ENCODE measurements at places on chromosomes 1 and 21. TPM values are rescaled to one million over a fixed set of nuclear protein-coding genes. Genes with fewer than 3 reads are reported as not detected.

SPATA21 gene
- not detected for total RNA-seq

DNA sequence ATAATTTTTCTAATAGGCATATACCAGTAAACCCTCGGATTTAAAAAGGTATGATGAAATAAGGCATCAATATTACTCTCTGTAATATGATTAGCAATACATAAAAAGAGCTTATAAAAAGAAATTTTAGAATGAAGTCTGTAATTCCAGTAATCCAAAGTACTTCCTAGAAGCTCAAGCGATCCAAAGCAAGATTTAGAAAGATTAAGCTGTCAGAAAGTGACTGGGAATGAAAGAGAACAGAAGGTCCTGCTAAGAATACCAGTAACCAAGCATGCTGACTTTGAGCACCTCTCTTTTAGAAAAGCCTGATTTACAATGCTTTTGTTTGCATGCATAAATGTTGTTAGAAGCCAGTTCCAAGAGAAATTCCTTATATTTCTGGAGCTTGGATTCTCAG lies 125.1 kb downstream of the GIPC2 start:
- H3K36me3 ChIP-seq, result no peaks in the 10 kb centered on the region
- no peak overlapping the region for H3K4me3 ChIP-seq
- no peak overlapping the region for H3K27ac ChIP-seq
- H3K27me3 ChIP-seq, result no peaks in the 10 kb centered on the region

GRCh38 chr1:186927884-186928283 lies 99.1 kb downstream of the PLA2G4A start:
- no peak overlapping the region for H3K27ac ChIP-seq
- no peak overlapping the region for H3K4me3 ChIP-seq
- no peaks in the 10 kb centered on the region for H3K36me3 ChIP-seq

SHE gene
- total RNA-seq, result 0.03 TPM

DNA sequence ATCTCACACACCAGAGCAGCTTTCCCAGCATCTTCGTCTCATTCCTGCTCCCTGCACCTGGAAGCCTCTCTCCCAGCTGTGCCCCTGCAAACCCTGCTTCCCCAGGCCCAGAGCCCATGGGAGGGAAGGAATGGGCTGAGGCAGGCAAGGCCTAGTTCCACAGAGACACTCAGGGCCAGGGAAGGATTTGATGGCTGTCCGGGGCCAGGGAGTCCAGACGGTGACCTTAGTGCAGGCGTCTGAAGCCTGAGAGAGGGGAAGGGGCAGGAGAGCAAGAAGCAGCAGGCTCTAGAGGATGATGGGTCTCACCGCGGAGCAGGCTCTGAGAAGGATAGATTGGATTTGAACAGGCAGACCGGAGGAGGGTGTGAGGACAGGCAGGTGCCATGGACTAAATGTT lies 22.2 kb upstream of the TNNI1 start:
- no peak overlapping the region for H3K27ac ChIP-seq
- no peak for DNase-seq
- H3K27me3 ChIP-seq, result no peaks in the 10 kb centered on the region
- H3K36me3 ChIP-seq, result no peaks in the 10 kb centered on the region

DNA sequence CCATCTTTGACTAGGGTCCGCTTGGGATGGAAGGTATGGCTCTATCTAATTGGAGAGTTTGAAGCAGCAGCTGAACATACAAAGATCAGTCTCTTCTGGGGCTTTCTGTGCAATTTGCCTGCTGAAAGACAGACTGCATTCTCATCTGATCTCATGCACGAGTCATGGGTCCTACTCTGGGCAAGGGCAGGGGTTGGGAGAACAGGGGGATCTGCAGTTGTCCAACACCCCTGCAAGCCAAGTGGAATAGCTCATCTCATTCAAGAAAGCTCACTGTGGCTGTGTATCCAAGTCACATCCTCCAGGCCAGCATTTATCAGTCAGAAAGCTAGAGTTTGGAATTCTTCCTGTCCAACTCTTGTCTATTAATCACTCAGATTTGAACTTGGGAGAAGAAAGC lies 177.2 kb upstream of the C8B start:
- no peak overlapping the region for H3K27ac ChIP-seq
- H3K4me3 ChIP-seq, result no peak overlapping the region
- no peaks in the 10 kb centered on the region for H3K36me3 ChIP-seq
- DNase-seq, result no peak
- H3K27me3 ChIP-seq, result no peaks in the 10 kb centered on the region

GRCh38 chr1:198833706-198834503 lies 195.1 kb downstream of the PTPRC start:
- no peak overlapping the region for H3K27ac ChIP-seq
- no peak for DNase-seq
- no peak overlapping the region for H3K4me3 ChIP-seq

OPTC gene
- total RNA-seq, result not detected
